ENCODE measurements at places on chromosomes 4 and X.

DNA sequence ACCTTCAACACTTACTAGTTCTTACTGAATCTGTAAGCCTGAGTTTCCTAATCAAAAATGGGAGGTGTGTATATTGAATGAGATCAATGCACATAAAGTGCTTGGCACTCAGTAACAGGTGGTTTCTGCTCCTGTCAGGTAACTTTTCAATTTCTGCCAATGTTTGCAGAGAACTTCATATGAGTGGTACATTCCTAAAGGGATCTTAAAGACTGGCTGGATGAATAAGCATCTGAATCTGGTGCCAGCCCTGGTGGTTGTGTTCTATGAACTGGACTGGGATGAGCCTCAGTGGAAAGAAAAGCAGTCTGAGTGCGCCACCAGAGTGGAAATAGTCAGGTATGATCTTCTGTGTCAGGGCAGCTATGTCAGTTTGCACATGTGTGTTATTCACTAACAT lies 7.0 kb downstream of the TRAPPC11 start:
- DNase-seq = no peak

DNA sequence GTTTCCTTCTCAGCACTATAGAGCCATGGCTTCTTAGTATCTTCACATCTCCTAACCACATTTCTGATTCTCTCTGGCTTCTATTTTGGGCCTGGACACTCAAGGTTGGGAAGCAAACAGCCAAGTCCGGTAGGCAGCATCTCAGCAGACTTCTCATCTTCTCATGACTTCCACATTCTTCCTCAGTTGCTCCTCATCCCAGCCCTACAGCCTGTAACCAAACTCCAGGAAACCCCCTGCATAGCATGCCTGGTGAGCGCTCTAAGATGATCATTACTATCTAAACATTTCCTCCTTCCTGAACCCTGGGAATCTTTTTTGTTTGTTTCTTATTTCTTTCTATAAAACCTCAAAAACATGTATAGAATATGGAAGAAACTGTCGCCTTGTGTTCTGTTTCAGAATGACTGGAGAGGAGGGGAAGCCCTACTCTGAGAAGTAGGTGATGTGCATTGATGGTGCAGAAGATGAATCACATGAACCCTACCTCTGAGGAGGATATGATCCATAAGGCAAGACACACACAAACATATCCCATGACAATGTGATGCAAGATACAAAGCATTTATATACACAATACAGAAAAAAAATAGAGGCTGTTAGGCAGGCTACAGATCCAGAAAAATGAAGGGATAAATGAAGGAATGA lies 219.8 kb upstream of the GYPA start:
- DNase-seq = no peak

DNA sequence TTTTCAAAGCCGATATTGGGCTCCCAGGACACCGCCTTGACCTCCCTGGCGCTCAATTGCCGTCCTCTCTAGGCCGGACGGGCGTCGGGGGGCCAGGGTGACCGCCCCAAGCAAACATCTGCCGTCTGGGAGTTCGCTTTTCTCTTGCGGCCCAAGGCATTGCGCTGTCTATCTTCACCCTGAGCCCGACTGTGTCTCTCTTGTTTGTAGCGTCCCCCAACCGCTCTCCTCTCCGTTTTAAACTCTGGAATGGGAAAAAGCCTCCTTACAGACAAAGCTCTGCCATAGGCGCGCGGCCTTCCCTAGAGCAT lies 551 bp upstream of the ARX start:
- no peak for DNase-seq

DNA sequence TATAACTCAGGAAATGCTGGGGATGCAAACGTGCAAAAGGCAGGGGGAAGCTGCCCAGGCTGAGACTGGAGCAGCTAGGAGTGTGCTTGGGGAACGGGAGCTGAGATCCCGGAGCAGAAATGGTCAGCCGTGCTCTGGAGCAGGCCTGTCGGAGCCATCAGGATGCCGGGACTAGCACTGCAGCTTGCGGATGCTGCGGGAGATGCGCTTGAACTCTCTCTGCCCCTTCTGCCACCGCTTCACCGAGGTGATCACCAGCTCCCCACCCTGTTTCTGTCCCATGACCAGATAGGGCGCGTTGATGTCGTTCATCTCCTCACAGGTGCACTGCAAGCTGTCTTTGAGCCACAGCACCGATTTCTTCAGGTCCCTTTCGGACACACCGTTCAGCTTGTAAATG lies 7.6 kb downstream of the SFRP2 start:
- no peak for DNase-seq

GRCh38 chrX:85906399-85906798 lies 141.0 kb downstream of the CHM start:
- no peak for DNase-seq

GRCh38 chrX:30876367-30876766 lies 12.7 kb downstream of the TAB3 start:
- no peak for DNase-seq

- DNase-seq = peak; percentile 6
Measured at GRCh38 chr4:128565565-128566186, 243.8 kb upstream of the JADE1 start.

- no peak for DNase-seq
Measured at GRCh38 chr4:184826691-184827270, 1.0 kb upstream of the ACSL1 start.

- DNase-seq = no peak
Measured at GRCh38 chr4:48699475-48699874, 80.6 kb downstream of the FRYL start.

GRCh38 chr4:159104694-159105414 lies 2.0 kb downstream of the RAPGEF2 start:
- DNase-seq = peak; percentile 11
